ENCODE measurements at places on chromosomes 1 and 21.

GRCh38 chr1:204725821-204726448 lies 40.4 kb upstream of the LRRN2 start:
- DNase-seq: no peak

GRCh38 chr21:17853393-17854275 lies 34.5 kb upstream of the C21orf91 start:
- DNase-seq: no peak

DNA sequence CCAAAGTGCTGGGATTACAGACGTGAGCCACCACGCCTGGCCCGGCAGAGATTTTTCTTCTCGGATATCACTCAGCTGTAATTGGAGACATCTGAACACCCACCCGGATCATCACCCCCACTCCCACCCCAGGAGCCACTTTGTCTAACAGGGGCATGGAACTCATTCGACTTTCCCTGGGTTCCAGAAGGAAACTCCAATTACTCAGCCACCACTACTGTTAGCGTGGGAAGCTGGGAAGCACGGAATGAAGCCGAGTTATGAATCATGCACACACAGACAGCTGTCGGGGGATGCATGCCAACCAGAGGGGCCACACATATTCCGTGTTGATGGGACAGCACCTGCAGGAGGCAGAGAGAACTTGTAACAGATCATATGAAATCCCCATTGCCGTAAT lies 85.2 kb downstream of the HLCS start:
- DNase-seq: no peak

DNA sequence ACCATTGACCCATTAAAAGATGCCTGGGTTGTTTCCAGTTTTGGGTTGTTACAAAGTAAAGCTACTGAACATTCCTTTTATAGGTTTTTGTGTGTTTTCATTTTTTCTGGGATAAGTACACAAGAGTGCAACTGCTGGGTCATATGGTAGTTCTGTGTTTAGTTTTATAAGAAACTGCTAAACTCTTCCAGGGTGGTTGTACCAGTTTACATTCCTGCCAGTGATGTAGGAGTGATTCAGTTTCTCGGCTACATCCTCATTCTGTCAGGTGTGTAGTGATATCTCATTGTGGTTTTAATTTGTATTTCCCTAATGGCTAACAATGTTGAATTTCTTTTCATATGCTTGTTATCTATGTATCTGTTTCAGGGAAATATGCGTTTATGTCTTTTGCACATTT lies 58.5 kb upstream of the DNAJC6 start:
- DNase-seq: no peak

GRCh38 chr1:34617321-34618118 lies 137.3 kb upstream of the GJB5 start:
- no peak for DNase-seq

DNA sequence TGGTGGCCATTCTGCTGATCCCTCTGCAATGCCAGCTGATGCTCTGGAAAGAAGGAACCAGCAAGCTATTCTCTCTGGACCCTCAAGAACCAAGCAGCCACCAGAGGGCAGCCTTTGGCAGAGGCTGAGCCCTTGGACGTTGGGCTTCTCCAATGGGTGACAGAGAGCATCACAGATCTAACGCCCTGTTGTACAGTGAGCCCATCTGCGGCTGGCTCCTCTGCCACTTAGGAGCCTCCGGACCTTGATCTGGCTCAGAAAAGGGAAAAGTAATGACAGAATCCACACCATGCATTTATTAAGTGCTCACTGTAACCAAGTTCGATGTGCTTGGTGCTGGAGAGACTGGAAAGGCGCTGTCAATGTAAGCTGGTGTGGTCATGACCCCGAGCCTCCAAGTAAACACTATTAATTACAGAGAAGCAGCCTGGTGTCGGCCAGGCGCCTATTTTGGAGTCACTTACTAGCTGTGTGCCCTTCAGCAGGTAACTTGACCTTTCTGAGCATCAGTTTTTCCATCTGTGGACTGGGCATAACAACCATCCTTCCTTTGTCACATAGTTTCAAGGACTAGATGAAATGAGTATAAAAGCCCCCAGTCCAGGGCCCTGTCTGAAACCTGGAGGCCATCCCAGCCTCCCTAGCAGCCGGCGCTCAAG lies 34.9 kb downstream of the ECE1 start:
- peak; percentile 84 for DNase-seq

GRCh38 chr21:45260191-45260825 lies 27.4 kb downstream of the POFUT2 start:
- DNase-seq: no peak

DNA sequence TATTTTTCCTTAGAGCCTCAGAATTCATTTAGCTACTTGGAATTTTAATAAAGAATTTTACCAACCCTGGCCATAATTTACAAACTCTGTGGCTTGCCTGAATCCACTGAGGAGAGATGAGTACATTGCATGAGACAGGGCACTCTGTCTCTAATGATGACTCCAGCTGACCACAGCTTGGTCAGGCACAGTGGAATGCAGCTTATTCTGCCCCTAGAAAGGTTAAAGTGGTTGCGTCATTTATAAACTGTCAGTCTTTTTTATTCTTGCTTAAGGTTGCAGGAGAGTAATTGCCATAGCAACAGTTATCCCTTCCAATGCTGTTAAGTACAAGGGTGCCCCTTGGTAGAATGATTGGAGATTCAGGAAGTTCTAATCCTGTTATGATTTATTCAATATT lies 28.3 kb downstream of the PDE4B start:
- DNase-seq: no peak

GRCh38 chr21:25509862-25510261 lies 97.4 kb downstream of the MRPL39 start:
- no peak for DNase-seq

DNA sequence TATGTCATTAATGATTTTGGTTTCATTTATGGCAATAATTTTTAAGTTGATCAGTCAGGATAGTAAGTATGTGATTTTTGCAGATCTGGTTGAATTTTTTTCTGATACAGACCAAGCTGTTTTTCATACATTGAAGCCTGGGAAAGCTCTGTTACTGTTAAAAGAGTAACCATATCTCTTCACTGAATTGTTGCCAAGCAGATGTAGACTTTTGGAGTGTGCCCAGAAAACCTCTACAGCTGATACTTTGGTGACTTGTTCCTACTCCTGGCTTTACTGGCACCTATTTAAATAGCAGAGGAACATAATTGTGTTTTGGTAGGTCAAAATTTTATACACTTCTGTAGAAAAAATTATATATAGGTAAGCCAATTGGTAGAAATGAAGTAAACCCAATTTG lies 49.4 kb downstream of the NFIA start:
- no peak for DNase-seq

- no peak for DNase-seq
Observed at GRCh38 chr1:178727014-178727895, 2.2 kb downstream of the RALGPS2 start.

DNA sequence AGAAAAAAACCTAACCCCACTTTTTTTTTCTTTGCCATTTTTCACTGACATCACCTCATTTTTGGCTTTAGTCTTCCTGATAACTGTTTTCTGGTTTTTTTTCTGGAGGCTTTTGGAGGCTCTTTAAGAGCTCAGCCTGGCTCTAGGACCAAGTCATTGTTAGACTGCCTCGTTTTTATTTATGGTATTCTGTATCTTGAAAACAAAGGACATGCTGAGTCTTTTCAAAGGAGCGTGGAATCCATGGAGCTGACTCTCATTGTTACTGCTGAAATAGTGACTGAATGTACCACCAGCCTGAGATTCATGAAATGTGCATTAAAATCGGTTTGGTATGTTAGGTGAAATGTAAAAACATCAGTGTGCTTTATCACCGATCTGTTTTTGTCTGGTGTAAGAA lies 28.0 kb downstream of the RASAL2 start:
- DNase-seq: no peak

DNA sequence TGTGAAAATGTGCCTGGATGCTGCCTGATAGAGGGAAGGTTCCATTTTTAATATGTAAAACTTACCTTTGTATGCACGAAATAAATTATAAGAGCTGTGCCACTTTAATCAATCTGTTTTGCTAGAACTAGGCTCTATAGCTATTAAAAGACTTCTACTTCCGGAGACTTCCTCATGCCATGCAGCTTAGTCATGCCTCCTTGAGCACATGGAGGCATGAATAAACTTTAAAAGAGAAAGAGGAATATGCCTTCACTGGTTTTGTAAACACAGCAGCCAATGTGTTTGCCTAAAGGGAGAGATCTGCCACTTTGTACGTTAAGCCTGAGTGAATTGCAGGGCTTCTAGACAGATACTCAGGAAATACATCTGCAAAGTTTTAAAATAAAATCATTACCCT lies 604.6 kb downstream of the LRRIQ3 start:
- no peak for DNase-seq

- no peak for DNase-seq
Observed at GRCh38 chr1:100517515-100517914, 20.4 kb upstream of the GPR88 start.

DNA sequence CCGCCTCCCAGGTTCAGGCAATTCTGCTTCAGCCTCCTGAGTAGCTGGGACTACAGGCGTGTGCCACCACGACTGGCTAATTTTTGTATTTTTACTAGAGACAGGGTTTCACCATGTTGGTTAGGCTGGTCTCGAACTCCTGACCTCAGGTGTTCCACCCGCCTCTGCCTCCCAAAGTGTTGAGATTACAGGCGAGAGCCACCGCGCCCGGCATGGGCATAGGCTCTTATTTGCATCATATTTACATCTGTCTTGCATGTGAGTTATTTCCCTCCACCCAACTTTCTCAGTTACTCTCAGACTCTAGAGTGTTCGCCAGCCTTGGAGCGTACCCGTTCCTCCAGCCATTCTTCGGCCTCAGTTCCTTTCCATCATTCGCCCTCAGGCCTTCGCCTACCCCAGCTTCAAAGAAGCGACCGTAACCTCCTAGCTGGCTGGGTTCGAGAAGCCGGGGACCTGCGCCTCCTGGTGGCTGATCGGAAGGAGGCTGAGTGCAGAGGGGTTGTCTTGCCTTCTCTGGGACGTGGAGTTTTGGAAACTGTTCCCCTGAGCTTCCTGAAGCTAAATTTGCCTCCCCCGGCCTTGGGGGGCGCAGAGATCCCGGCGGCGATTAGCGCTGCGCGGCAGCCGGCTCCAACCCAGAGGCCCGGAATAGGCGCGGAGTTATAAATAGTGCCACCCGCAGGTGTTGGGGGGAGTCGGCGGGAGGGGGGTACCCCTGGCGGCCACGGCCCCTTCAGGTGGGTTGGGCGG lies 3.6 kb upstream of the ZBTB7B start:
- peak; percentile 75 for DNase-seq

GRCh38 chr1:92399076-92399475 lies 87.6 kb downstream of the GFI1 start:
- DNase-seq: no peak

GRCh38 chr1:76079475-76080227 lies 5.1 kb downstream of the ST6GALNAC3 start:
- DNase-seq: no peak

- DNase-seq: no peak
Observed at GRCh38 chr1:241658081-241658793, 6.2 kb downstream of the WDR64 start.

GRCh38 chr1:167949785-167950184 lies 12.9 kb upstream of the MPC2 start:
- no peak for DNase-seq

- no peak for DNase-seq
Observed at GRCh38 chr1:104720741-104721140, 971.0 kb downstream of the AMY1C start.

DNA sequence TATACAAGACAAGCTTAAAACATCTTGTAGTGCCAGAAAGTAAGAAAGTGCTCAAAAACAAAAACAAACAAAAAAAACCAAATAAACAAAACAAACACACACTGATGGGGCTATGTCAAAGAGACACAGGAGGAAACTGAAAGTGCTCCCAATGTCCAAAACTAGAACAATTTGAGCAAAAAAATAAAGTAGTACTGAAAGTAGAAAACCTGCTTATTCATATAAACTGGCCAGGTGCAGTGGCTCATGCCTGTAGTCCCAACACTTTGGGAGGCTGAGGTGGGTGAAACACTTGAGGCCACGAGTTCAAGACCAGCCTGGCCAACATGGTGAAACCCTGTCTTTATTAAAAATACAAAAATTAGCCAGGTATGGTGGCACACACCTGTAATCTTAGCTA lies 129.9 kb downstream of the GLUL start:
- DNase-seq: no peak

DNA sequence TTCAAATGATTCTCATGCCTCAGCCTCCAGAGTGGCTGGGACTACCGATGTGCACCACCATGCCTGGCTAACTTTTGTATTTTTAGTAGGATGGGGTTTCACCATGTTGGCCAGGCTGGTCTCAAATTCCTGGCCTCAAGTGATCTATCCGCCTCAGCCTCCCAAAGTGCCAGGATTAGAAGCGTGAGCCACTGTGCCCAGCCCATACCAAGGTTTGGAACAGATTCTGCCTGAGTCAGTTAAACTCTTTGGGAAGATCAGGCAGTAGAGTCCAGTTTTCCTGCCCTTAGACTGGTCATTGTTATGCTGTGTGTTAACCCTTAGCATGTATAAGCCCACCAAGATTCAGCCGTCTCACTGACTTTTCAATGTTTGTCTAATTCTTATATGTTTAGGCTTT lies 48.3 kb upstream of the LYPLAL1 start:
- DNase-seq: no peak

- no peak for DNase-seq
Observed at GRCh38 chr1:47906527-47907176, 90.5 kb downstream of the TRABD2B start.

GRCh38 chr1:175278734-175279116 lies 86.1 kb upstream of the KIAA0040 start:
- no peak for DNase-seq

- no peak for DNase-seq
Observed at GRCh38 chr1:79371802-79372201, 365.3 kb upstream of the ADGRL4 start.

GRCh38 chr1:183804916-183805841 lies at the start of gene RGL1:
Gene RGL1 (plus strand): TSS chr1:183805120. CDS start chr1:183805298, 178 bp downstream.
- peak; percentile 4 for DNase-seq

- no peak for DNase-seq
Observed at GRCh38 chr1:43908226-43908625, 25.4 kb upstream of the ARTN start.

- no peak for DNase-seq
Observed at GRCh38 chr1:150545486-150546032, 3.6 kb upstream of the ADAMTSL4 start.

DNA sequence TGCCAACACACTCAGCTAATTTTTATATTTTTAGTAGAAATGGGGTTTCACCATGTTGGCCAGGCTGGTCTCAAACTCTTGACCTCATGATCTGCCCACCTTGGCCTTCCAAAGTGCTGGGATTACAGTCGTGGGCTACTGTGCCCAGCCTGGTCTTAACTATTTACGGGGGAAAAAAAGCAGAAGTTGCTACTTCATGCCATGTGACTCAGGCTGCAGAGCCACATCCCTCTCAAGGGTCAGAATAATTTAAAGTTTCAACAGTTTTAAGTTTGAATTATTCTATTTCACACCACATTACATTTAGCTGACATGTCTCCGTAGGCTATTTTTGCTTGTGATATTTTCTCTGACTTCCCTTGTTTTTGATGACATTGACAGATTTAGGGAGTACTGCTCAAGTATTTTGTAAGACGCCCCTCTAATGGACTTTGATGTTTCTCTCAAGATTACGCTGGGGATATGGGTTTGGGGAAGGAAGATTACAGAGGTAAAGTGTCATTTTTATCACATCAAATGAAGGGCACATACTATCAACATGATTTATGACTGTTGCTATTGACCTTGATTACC lies 14.6 kb upstream of the AGBL4 start:
- no peak for DNase-seq

- DNase-seq: peak; percentile 43
Observed at GRCh38 chr1:8525216-8525557, 207.3 kb downstream of the SLC45A1 start.

GRCh38 chr1:196305216-196305615 lies 303.0 kb downstream of the KCNT2 start:
- DNase-seq: no peak

- DNase-seq: no peak
Observed at GRCh38 chr1:117173006-117173405, 37.7 kb downstream of the VTCN1 start.
